Stimulated activated CD4-positive, alpha-beta T cell treated with anti-CD3 and anti-CD28 coated beads, Interleukin-1b, Interleukin-23, amount 100 ng/mL, for 1 hour (primary cell): ENCODE measurements at places on chromosomes 13 and 19.

GRCh38 chr13:36418022-36418805 is 14.1 kb upstream of the CCNA1 start:
- no peak for DNase-seq

DNA sequence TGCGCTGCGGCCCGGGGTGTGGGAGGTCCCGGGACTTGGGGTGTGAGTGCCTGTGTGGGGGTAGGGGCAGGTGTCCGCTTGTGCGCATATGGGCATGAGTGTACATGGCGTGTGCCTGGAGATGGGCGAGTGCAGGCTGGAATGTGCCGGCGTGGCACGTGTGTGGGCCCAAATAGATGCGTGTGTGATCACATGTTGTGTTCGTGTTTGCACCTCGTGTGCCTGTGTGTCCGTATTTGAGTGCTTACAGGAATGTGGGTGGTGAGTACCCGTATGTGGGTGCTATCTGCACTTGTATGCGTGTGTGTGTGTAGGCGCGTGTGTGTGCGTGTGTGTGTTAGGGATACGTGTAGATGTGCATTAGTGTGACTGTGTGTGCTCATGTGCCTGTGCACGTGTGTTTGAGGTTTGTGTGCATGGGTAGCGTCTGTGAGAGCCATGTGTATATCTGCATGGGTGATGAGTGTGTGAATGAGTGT is 3.4 kb downstream of the ZNF536 start:
- DNase-seq, result no peak

DNA sequence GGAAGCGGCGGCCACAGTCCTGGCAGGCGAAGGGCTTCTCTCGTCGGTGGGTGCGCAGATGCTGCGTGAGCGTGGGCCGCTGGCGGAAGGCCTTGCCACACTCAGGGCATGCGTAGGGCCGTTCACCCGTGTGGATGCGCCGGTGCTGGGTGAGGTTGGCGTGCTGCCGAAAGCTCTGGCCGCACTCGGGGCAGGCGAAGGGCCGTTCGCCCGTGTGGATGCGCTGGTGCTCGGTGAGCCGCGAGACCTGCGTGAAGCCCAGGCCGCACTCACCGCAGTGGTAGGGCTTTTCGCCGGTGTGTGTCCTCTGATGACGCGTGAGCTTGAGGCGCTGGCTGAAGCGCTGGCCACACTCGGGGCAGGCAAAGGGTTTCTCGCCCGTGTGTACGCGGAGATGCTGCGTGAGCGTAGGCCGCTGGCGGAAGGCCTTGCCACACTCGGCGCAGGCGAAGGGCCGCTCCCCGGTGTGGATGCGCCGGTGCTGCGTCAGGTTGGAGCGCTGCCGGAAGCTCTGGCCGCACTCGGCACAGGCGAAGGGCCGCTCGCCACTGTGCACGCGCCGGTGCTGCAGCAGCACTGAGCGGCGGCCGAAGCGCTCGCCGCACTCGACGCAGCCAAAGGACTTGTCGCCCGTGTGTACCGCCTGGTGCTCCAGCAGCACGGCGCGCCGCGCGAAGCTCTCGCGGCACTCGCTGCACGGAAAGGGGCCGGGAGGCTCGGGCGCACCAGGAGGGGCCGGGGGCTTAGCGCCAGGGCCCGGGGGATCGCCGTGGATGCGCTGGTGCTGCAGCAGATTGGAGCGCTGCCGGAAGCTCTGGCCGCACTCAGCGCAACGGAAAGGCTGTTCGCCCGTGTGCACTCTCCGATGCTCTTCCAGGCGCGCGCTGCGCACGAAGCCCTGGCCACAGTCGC is 4.0 kb upstream of the UBE2M start:
- DNase-seq, result no peak

DNA sequence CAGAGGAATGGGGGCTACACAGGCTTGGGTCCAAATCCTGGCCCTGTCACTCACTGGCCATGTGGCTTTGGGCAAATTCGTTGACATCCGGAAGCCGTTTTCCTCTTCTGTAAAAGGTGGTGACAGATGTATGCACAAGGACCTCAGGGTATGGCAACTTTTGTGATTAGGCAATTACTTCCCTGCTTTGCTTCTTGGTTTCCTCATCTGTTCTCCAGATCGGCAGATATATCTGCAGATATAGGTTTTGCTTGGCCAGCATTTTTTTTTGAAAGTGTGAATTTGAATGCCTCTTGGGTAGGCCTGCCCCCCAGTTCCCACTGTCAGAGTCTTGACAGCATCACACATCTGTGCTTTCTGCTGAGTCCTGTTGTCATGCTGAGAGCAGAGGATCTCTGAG is 17.7 kb downstream of the TMEM272 start:
- no peak for DNase-seq

- no peak for DNase-seq
Observed at GRCh38 chr13:112885242-112885781, 83.7 kb upstream of the MCF2L start.

GRCh38 chr13:65605396-65605795 is 1624.7 kb downstream of the PCDH9 start:
- DNase-seq, result no peak

GRCh38 chr19:10027158-10027997 is 14.1 kb downstream of the RDH8 start:
- peak; percentile 39 for DNase-seq

DNA sequence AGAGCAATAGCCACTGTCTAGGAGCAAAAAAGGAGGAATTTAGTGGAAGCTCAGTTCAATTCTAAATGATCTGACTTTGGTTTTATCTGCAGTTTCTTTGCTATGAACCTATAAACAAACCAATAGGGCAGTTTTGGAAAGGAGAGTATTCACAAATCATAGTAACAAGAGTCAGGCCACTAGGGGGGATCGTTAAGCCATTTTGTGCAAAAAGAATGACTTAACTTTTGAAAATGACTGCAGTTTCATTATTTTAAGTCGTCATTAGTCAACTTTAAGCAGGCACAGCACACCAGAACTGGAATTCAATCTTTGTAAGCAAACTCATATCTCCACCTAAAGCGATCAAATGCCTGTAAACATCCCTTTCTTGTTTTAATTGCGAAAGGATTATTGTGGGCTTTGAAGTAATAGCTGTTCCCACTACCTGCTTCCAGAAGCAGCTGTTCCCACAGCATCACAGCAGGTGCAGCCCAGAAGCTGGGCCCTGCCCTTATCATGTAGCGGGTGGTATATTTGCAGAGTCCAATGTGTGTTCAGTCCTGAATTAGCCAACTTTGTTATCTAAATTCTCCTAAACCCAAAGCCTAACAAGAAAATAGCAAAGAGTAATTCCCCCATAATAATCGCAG is 51.5 kb downstream of the SOX21 start:
- DNase-seq, result no peak

GRCh38 chr13:77599351-77599750 is 63.8 kb downstream of the SCEL start:
- DNase-seq, result no peak

DNA sequence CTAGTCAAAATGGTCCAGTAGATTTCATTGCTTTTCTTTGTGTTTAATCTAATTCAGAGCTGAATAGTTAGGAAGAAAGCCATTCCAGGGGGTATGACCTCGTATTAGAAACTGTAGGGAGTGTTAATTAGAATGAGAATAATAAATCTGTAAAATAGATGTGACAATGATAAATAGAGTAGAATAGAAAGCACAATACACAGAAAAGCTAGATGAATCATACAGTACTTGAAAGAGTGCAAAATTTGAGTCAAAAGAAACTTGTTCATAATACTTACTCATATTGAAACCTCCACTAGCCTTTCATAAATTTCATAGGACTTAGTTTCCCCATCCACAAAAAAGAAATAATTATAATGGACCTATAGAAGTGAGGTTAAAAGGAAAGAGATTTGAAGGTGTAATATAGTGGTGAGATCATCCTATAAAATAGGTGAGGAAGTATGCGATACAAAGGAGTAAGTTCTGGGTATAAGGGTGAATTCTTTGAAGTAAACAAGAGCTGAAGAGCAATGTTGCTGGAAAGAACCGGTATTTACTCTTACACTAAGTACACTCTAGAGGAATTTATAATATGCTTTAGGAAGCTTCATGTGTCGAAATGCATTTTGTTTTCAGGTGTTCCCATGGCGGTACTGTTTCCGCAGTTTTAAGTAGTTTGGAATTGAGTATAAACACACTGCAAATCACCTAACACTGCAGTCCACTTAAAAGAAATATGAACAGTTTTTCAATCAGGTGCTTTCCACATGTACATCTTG is 21.9 kb downstream of the PCDH17 start:
- no peak for DNase-seq

GRCh38 chr19:46186717-46187101 is 38.7 kb downstream of the IGFL2 start:
- no peak for DNase-seq

DNA sequence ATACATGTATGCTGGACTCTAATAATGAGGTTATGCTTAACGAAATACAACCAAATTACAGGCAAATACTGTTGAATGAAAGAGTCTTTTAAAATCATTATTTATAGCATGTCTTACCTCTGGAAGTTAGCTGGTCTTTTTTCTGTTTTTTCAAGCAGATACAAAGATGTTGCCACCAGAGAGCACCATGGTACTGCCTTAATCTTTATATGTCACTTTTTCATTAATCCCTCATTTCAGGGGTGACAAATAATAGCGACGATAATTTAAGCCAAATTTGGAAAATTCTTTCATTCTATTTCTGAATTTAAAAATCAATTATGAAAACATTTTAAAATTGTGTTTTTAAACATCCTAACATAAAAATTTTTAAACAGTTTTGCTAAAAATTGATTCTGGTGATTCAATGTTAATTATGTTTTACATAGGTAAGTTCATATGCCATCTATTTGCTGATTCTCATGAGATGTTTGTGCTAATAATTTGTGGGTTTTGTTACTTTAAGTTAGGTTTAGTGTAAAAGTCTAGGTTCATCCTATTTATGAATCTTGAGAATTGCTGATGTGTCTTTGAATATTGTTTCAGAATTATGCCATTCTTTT is 379.3 kb upstream of the SGCG start:
- no peak for DNase-seq

DNA sequence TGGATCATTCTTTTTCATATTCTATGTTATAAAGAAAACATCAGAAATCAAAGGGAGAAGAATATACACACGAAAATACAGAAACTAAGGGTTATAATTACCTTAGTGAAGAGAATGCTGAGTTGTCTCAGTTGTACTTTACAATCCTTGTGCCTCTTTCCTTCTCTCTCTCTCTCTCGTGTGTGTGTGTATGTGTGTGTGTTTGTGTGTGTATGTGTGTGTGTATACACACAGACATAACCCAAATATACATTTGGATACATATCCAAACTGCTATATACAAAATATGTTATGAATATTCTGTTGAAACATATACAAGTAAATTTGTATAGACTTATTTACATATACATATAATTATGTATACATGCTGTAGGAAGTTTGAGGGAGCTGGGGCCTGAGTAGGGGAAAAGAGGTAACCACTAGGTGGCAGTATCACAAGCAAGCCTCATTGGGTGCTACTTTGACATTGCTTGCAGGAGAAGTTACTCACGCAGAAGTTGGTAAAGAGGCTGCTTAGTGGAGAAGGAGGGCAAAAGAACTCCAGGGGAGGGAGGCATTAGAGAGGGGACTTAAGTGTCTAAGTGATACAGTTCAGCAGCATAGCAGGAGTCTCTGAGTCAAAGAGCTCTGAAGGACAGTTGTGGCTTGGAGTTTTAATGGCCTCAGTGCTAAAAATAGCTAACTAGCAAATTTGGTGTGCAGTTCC is 465.1 kb upstream of the PCDH20 start:
- DNase-seq, result no peak

DNA sequence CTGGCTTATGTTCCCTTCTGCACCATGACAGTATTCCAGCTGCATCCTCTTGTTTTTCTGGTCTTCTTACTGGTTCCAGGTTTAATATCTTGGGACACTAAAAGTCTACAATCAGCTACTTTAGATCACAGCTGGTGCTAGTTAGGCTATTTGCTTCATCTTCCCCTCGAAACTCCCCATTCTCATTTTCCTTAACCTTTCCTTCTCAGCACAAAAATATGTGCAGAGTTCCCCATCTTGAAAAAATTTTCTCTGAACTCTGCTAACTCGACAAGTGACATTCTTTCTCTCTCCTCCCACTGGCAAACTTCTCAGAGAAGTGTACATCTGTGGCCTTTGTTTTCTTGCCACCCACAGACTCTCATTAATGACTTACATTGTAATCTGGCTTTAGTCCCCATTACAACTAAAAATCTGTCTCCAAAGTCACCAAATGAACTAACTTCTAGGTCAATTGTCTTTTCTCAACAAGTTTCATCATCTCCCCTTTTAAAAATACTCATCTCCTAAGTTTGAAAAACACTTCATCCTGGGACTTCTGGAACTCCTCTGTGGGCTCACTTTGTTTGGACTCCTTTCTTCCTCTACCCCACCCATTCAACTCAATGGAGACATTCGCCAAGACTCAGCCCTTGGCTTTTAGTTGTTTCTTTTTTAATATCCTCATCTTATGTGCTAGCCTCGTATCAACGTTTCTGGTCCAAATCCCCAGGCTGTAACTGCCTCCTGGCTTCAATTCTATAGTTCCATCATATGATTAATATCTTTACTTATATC is 7.1 kb upstream of the KL start:
- DNase-seq, result no peak

DNA sequence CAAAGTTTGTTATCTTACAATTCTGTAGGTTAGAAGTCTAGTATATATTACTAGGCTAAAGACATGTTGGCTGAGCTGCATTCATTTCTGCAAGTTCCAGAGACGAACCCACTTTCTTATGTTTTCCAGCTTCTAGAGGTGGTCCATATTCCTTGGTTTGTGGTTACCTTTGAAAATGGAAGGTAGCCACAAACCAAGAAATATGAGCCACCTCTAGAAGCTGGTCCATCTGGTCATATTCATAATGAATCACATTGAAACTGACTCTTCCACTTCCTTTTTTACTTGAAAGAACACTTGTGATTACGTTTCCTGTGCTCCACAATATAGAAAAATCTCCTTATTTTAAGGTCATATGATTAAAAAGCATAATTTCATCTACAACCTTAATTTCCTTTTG is 943.0 kb upstream of the PCDH9 start:
- no peak for DNase-seq

DNA sequence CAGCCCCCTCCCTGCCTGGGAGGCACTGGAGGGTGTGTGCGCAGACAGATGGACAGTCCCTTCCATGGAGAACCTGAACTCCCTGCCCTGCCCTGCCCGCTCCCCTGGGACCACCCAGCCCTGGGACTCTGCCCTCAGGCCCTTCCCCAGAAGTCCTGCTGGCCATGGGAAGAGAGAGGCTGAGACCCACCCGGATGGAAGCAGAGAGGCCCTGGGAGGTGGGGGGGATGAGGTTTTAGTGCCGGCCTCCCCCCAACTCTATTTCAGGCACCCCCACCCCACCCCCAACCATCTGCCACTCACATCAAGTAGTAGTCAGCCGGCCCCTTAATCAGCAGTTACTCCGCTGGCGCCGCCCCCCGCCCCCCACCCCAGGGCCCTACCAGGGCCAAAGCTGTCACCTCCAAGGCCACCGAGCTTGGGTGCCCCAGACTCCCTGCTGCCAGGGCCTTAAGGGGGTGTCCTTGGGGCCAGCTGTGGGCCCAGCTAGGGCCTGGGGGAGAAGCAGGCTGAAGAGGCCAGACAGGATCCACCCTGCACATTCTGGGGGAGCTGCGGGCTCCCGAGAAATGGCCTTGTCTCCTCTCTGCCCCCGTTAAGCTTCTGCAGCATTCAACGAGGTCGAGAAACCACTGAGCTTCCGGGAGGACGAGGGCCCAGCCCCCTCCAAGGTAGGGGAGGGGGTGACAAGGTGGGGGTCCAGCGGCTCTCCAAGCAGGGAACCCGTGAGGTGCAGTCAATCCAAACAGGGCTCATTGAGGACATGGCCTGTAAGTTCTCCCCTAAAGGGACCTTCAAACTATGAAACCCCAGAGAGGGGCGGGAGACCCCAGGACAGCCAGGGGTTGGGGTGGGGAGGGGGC is 17.4 kb downstream of the NMRK2 start:
- DNase-seq, result no peak

GRCh38 chr19:55176076-55176475 is 4.0 kb downstream of the SYT5 start:
- no peak for DNase-seq
